ENCODE measurements at places on chromosomes 12 and 14. TPM values are rescaled to one million over a fixed set of nuclear protein-coding genes. Genes with fewer than 3 reads are reported as not detected.

DNA sequence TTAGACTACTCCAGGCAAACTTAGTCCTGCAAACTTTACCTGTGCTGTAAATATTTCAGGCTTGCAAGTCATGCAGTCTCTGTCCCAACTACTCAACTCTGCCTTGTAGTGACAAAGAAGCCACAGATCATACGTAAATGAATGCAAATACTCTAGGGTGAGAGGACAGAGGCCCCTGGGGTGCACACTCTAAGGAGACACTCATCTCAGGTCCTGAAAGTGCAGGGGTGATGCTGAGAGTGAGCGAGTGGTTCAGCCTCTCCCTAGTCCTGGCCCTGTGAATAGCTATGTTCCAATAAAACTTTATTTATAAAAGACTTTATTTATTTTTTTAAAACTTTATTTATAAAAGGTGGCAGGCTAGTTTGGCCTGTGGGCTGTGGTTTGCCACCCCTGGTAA is 34.9 kb downstream of the HCAR2 start:
- no peaks in the 10 kb centered on the region for H3K27me3 ChIP-seq
- no peak overlapping the region for H3K4me3 ChIP-seq
- H3K4me1 ChIP-seq, result no peaks in the 10 kb centered on the region

Gene TMCC3
- 6.9 TPM for total RNA-seq

Gene TAS2R7
- total RNA-seq, result not detected

DNA sequence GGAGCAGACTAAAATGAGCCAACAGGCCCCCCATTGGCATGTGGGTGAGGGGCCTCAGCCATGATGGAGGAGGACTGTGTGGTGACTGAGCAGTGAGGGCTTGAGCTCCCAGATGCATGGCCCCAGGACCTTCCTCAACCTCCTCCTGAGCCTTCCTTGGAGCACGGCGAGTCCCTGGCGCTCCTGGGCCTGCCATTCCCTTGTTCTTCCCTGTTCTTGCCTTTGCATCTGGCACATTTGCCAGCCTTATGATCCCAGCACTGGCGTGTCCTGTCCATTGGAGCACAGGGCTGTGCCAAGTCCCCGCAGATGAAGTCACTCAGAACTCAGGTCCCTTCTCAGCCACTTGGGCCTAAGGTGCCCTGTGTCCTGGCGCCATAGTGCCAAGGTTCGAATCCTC is 40.3 kb upstream of the MEG3 start:
- no peak overlapping the region for H3K27ac ChIP-seq
- no peaks in the 10 kb centered on the region for H3K36me3 ChIP-seq
- H3K4me1 ChIP-seq, result no peaks in the 10 kb centered on the region
- DNase-seq, result no peak
- no peaks in the 10 kb centered on the region for H3K27me3 ChIP-seq

- no peaks in the 10 kb centered on the region for H3K36me3 ChIP-seq
- H3K27ac ChIP-seq, result no peak overlapping the region
- no peaks in the 10 kb centered on the region for H3K27me3 ChIP-seq
- no peak overlapping the region for H3K4me3 ChIP-seq
Measured at GRCh38 chr14:22432348-22432976, 156.6 kb downstream of the DAD1 start.

DNA sequence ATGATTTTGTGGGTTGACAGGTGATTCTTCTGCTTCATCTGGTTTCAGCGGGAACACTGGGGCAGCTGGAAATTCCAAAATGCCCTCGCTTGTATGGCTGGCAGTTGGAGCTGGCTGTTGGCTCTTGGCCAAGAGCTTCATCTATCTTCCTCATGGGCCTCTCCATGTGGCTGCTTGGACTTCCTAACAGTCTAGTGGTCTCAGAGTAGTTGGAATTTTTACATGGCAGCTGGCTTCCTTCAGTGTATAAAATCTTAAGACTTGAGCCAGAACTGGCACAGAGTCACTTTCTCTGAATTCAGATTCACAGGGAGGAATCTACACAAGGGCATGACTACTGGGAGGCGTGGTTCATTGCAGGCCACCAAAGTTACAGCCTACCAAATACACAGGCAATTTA is 204.9 kb upstream of the RMST start:
- H3K27me3 ChIP-seq, result no peaks in the 10 kb centered on the region
- no peak overlapping the region for H3K27ac ChIP-seq
- no peak overlapping the region for H3K4me3 ChIP-seq
- H3K4me1 ChIP-seq, result no peaks in the 10 kb centered on the region
- H3K36me3 ChIP-seq, result no peaks in the 10 kb centered on the region

- H3K36me3 ChIP-seq, result no peaks in the 10 kb centered on the region
- no peaks in the 10 kb centered on the region for H3K27me3 ChIP-seq
- peaks cover 19% of the 10 kb centered on the region for H3K4me1 ChIP-seq
- no peak overlapping the region for H3K4me3 ChIP-seq
- H3K27ac ChIP-seq, result no peak overlapping the region
Measured at GRCh38 chr14:76929927-76930326, 98.6 kb downstream of the IRF2BPL start.

Gene TMPRSS12
- total RNA-seq, result not detected

DNA sequence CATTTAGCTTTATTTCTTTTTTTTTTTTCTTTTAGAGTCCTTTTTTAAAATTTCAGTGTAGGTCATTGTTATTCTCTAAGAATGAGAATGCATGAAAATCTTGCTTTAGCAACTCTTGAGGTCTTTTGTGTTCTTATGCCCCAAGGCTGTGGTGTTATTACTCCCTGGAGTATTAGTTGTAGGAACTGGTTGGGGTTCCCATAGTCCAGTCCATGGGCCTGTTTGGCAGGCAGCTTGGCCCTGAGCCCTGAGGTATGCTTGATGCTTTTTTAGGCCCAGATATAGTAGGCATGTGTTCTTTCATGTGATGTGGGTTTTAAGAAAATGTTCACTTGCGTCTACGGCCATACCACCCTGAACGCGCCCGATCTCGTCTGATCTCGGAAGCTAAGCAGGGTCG is 1.6 kb downstream of the FAM234B start:
- no peaks in the 10 kb centered on the region for H3K27me3 ChIP-seq
- no peak for DNase-seq
- H3K4me3 ChIP-seq, result no peak overlapping the region
- no peaks in the 10 kb centered on the region for H3K4me1 ChIP-seq

Gene ACSS3
- total RNA-seq, result 16.5 TPM

Gene GPRC5D
- not detected for total RNA-seq

- no peaks in the 10 kb centered on the region for H3K27me3 ChIP-seq
- no peak overlapping the region for H3K4me3 ChIP-seq
- H3K27ac ChIP-seq, result no peak overlapping the region
- no peak for DNase-seq
Measured at GRCh38 chr14:25062022-25062321, 12.0 kb upstream of the STXBP6 start.

DNA sequence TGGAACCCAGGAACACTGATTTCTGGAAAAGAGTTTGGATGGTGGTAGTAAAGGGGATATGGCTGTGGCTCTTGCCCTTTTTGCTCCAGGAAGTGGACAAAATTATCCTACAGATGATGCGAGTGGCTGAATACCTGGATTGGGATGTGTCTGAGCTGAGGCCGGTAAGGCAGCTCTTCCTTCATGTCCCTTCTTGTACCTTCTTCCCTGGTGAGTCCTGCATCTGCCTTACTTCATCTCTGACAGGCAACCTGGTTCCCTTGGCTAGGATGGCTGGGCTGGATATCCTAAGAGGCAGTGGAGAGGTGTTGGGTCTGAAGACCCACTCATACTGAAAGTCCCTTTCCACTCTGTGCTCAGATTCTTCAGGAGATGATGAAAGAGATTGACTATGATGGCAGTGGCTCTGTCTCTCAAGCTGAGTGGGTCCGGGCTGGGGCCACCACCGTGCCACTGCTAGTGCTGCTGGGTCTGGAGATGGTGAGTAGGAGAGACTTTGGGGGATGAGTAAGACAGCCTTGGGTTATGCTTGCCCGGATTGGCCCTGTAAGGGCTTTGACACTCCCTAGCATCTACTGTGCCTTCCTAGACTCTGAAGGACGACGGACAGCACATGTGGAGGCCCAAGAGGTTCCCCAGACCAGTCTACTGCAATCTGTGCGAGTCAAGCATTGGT is 8.0 kb downstream of the DGKA start:
- H3K27ac ChIP-seq, result no peak overlapping the region
- no peak for DNase-seq
- H3K4me3 ChIP-seq, result no peak overlapping the region
- peaks cover 9% of the 10 kb centered on the region for H3K36me3 ChIP-seq
- H3K4me1 ChIP-seq, result peaks cover 15% of the 10 kb centered on the region
- H3K27me3 ChIP-seq, result no peaks in the 10 kb centered on the region

Gene CEBPE
- total RNA-seq, result not detected

- H3K27me3 ChIP-seq, result no peaks in the 10 kb centered on the region
- no peaks in the 10 kb centered on the region for H3K36me3 ChIP-seq
- H3K4me1 ChIP-seq, result no peaks in the 10 kb centered on the region
- no peak for DNase-seq
- H3K4me3 ChIP-seq, result no peak overlapping the region
Measured at GRCh38 chr12:29164477-29165393, 15.7 kb downstream of the FAR2 start.

- no peaks in the 10 kb centered on the region for H3K27me3 ChIP-seq
- DNase-seq, result no peak
- no peak overlapping the region for H3K27ac ChIP-seq
- no peak overlapping the region for H3K4me3 ChIP-seq
Measured at GRCh38 chr12:132566516-132567131, 43.8 kb downstream of the LRCOL1 start.

GRCh38 chr12:61808856-61809255 is 451.3 kb upstream of the USP15 start:
- no peaks in the 10 kb centered on the region for H3K27me3 ChIP-seq
- no peak overlapping the region for H3K27ac ChIP-seq
- H3K4me3 ChIP-seq, result no peak overlapping the region
- no peak for DNase-seq
- no peaks in the 10 kb centered on the region for H3K36me3 ChIP-seq

GRCh38 chr12:39368096-39368495 is 74.8 kb downstream of the KIF21A start:
- H3K27me3 ChIP-seq, result no peaks in the 10 kb centered on the region
- H3K4me3 ChIP-seq, result no peak overlapping the region
- H3K27ac ChIP-seq, result no peak overlapping the region
- no peak for DNase-seq
- H3K36me3 ChIP-seq, result no peaks in the 10 kb centered on the region

GRCh38 chr14:71206123-71206522 is 298.9 kb downstream of the PCNX1 start:
- no peak overlapping the region for H3K4me3 ChIP-seq
- peaks cover 14% of the 10 kb centered on the region for H3K4me1 ChIP-seq
- peak overlapping the region; percentile 60 for H3K27ac ChIP-seq
- H3K27me3 ChIP-seq, result no peaks in the 10 kb centered on the region
- H3K36me3 ChIP-seq, result no peaks in the 10 kb centered on the region
- DNase-seq, result no peak

DNA sequence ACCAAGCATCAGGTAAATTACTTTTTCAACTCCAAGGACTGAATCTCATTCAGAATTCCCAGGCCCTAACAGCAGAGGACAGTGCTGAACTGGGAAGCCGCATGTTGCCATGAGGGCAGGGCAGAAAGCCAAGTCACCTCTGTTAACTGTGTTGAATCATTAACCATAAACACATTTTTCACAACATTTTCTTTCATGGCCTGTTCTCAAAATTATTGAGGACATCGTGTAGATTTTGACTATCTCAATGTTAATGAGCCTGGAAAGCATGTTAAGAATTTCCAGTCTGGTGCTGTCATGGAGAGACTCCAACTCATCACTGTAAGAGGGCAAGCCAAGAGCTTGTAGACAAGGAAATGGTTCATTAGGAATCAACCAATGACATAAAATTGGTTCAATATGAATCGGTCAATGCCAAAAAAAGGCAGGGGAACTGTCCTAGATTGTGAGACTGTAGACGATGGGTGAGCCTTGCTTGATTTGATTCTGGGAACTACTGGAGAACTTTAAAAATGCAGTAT is 33.7 kb downstream of the CPM start:
- no peak overlapping the region for H3K27ac ChIP-seq
- no peaks in the 10 kb centered on the region for H3K36me3 ChIP-seq
- H3K4me3 ChIP-seq, result no peak overlapping the region
- DNase-seq, result no peak
- H3K27me3 ChIP-seq, result no peaks in the 10 kb centered on the region
- no peaks in the 10 kb centered on the region for H3K4me1 ChIP-seq

Gene NEUROD4
- not detected for total RNA-seq

DNA sequence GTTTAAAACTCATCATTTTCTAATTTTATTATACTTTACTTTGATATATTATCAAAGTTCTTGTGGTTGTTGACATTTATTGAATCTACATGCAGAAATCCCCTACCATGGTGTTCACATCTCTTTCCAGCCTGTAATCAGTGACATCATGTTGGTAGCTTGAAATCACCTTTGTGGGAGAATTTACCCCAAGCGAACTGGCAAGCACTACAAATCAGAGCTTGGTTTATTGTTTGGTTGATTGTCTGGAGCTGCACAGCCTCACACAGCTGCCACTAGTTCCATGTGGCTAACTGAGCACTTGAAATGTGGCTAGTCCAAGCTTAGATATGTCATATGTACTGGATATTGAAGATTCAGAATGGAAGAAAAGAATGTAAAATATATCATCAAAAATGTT is 15.4 kb upstream of the KRT5 start:
- no peaks in the 10 kb centered on the region for H3K27me3 ChIP-seq
- no peak for DNase-seq
- H3K4me1 ChIP-seq, result no peaks in the 10 kb centered on the region
- no peak overlapping the region for H3K27ac ChIP-seq
- no peaks in the 10 kb centered on the region for H3K36me3 ChIP-seq
- H3K4me3 ChIP-seq, result no peak overlapping the region
